CD4-positive, alpha-beta T cell treated with Interleukin-17A for 4 hours (primary cell): ENCODE measurements at places on chromosomes 1 and 21.

DNA sequence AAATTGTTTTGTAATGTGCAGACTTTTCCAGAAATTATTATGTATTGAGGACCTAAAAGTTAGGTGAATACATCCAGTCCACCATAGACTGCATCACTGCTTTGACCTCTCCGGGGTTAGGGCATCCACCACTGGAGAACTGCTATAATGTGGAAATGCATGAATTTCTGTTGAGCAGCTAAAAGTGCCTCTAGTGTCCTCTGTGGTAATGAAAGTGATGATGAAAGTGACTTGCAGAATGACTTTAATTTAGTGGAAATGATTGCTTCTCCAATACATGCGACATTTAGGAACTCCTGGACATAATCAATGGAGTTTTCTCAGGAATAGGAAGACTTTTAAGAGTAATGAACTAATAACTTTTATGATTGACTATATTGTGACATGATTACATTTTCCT lies 170.8 kb downstream of the LBR start:
- no peak for DNase-seq

GRCh38 chr21:14438211-14438610 lies 55.3 kb upstream of the HSPA13 start:
- no peak for DNase-seq

- no peak for DNase-seq
These were observed 118.6 kb downstream of the LRIG2 start for GRCh38 chr1:113191579-113192076.

DNA sequence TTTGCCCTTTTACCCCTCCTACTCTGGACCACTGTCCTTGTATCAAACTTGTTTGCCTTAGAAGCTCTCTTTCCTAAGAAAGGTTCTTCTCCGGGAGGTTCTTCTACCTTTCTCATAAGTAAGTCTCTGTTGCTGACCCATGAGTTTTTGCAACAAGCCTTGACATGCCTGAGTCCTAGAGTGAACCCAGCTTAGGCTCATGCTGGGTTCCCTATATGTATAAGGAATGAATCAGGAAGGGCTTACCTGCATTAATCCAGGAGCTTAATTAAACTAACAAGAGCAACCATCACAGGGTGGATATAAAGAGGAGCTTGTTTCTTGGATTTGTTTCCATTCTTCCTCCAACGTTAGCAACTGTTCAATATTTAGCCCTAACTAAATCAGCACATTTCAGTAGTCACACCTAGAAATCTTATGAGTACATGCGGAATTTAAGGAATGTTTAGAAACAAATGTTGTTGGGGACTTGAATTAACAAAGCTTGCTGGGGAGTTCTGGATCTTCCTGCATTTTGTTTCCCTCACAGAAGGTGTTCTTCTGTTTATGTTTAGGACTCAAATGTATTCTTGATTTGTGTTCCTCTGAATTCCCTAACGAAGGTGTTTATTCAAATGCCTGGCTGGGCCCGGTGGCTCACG lies 64.3 kb upstream of the RAB3GAP2 start:
- DNase-seq, result no peak

GRCh38 chr1:8349961-8350360 lies 32.0 kb downstream of the SLC45A1 start:
- no peak for DNase-seq

- no peak for DNase-seq
These were observed 6.8 kb downstream of the ETV3L start for GRCh38 chr1:157092831-157093230.

- DNase-seq, result no peak
These were observed 124.7 kb downstream of the POU2F1 start for GRCh38 chr1:167345386-167345733.

DNA sequence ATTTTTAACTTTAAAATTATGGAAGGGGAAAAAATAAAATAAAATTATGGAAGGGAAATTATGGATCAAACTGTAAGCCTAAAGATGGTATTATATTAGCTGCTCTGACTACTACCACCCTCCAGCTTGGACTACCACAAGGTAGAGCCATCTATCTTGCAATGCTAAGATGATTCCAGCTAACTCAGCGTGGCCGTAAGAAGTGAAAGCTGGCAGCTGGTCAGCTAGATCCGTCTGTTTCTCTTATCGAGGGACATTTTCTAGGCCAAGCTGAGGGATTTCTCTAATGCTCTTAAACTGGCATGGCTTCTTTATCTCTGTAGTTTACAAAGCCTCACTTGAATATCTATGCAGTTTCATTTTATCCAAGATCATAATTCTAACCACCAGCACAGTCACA lies 31.5 kb downstream of the LYST start:
- DNase-seq, result no peak

DNA sequence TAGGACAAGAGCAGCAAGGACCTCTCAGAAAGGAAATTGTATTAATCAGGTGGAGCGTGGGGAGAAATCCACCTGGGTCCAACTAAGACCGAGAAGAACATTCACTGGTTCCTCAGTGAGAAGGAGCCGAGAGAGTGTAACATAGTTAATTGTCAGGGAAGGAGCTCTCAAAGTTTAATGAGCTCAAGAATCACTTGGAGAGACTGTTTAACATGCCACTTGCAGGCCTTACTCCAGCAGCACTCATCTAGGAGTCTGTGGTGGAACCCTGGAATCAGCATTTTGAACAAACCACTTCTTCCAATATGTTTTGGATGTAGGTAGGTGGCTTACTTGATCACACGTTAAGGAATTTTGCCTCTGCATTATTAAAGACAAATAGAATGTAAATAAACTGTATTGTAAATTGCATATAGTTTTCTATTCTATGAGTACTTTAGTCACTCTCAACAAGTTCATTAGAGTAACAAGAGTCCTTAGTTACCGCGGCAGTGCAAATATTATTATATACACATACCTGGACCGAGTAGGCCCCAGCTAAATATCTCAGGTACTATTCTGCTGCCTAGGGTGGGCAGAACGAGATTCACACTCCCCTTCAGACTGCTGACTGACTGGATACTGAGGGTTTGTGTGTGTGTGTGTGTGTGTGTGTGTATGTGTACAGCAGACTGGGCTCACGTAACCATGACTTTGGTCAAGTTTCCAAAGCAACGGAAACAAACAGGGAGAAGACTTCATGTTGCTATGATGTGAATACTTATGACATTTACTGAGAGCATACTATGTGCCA lies 203.2 kb upstream of the USP24 start:
- no peak for DNase-seq

DNA sequence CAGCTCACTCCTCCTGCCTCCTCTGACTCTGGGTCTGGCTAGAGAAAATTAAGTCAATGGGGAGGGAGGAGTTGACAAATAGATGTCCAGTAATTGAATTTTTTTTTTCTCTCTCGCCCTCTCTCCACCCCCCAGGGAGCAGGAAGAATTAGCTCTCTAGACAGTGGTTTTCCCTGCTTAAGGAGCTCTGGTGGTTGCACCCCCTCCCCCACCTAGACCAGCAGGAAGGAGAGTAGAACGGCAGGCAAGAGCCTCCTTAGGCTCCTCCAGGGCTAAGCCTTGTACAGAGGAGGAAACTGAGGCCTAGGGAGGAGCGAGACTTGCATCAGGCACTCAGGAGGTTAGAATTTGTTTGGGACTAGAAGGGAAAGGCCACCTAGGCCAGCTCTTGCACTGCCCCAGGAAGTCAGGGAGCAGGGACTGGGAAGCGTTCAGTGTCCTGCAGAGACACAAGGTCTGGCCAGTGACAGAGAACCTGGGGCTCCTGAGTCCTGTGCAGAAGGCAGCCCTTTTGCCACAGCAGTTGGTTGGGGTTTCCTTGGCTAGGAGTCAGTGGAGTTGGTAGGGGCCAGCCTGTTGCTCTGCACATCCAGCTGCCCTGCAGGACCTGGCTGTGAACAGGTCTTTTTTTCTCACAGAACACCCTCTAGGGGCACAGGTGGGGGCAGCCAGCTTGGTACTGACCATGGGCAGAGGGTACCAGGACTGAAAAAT lies 49.5 kb upstream of the ACOT11 start:
- no peak for DNase-seq

DNA sequence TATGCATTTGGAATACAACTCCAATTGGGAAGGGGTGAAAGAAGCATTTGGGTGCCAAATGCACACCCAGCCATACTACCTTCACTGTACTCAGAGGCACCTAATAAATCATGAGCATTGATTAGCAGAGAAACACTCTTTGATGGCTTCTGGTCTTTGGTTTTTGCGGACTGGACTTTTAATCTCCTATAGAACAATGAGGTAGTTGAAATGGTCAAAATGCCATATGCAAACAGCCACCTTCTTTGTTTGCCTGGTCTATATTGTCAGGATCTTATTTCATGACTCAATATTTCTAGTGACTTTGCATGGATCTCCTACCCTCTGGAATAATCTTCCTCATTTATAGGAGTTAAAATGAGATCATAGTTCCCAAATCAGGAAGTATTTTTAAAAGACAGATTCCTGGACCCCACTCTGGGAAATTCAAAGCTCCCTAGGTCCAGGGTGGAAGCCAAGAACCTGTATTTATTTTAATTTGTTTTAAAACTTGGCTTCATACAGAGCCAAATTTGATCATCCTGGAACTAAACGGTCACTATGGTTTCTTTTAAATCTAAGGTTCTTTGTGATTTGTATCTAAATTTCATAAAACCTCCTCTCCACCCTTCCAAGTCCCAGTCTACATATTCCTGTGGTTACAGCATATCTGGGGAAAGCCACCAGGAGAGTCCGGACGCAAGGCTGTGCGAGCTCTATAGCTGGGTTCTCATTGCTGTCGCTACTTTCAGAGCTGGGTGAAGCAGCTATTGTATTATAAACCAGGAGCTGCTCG lies 8.7 kb downstream of the FAM3B start:
- DNase-seq, result no peak

GRCh38 chr1:104780470-104781078 lies 1030.9 kb downstream of the AMY1C start:
- DNase-seq, result no peak
